ENCODE measurements at places on chromosomes 5 and 9.

DNA sequence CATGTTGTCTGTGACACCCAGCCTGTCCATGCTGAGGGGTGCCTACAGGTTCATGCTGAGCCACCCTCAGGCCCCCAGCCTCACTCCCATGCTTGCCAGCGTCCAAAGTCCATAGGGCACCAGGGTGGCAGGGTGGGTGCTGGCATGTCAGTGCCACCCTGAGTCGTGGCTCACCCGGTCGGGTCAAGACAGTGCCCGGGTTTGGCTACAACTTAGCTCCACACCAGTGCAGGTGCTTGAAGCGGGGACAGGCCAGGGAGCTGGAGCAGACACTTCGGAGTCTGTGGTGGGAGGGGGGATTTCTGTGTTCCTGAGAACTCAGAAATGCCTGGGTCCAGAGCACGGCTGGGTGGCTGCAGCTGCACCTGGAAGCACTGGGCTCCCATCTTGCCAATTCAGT lies 579.2 kb upstream of the FAM174A start:
- DNase-seq, result no peak

- DNase-seq, result peak; percentile 45
Observed at GRCh38 chr9:122821278-122821943, 7.0 kb downstream of the PDCL start.

- DNase-seq, result no peak
Observed at GRCh38 chr5:180128671-180129261, 57.2 kb upstream of the RNF130 start.

- no peak for DNase-seq
Observed at GRCh38 chr5:44236040-44236439, 153.2 kb downstream of the FGF10 start.

DNA sequence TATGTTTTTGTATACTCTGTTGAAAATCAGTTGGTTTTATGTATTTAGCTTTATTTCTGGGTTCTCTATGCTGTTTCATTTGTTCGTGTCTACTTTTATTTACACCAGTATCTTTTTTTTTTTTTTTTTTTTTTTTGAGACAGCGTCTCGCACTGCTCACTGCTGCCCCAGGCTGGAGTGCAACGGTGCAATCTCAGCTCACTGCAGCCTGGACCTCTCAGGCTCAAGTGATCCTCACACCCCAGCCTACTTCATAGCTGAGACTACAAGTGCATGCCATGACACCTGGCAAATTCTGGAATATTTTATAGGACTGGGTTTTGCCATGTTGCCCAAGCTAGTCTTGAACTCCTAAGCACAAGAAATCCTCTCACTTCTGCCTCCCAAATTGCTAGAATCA lies 869.4 kb upstream of the CDH6 start:
- no peak for DNase-seq

- DNase-seq, result no peak
Observed at GRCh38 chr9:134171316-134172197, 7.2 kb upstream of the RNU6ATAC start.

DNA sequence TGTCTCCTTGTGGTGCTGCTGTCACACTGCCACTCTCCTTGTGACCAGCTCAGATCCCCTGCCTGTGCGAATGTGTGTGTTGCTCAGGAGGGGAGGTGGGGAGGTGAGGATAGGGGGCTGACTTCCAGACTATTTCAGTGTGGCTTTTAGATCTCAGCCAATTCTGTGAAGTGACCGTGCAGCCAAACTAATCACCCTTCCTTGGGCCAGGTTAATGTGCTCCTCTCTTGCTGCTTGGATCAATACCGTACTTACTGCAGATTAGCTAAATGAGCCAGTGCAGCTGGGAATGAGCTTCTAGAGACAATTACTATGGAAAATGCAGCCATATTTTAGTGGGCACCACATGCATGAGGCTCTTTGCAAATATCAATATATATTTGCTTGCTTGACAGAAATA lies 206.0 kb downstream of the MELK start:
- no peak for DNase-seq

- no peak for DNase-seq
Observed at GRCh38 chr9:98175028-98175569, 17.3 kb downstream of the CORO2A start.

GRCh38 chr5:44645502-44645901 lies 163.2 kb upstream of the MRPS30 start:
- DNase-seq, result no peak

GRCh38 chr5:42949348-42950115 lies 90.6 kb downstream of the ANXA2R start:
- DNase-seq, result no peak

DNA sequence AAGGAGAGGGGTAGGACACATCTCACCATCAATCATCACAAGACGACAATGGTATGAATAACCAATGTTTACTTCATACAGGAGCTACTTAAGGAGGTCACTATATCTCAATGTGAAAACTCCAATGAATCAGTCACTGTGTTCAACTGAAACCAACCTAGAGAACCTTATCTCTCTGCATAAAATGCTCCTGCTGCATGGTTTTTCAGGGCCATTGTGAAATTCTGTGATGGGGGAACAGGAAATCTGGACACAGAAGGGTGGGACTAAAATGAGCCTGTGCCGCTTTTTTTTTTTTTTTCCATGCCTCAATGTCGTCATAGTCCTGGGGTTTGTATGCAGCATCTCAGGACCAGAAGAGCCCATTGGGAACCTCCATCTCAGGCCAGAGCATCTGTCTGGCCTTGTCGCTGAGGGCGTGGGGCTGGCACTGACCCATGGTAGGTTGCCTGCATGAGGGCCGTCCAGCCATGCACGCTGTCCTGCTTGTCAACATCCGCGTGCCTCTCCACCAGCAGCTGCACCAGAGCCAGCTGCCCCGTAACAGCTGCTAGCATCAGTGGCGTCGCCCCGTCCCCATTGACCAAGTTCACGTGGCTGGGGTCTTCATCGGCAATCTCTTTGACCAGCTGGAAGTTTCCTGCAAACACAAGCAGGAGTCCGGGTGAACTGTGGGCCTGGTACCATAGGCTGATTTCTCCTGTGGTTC lies 12.7 kb downstream of the ANKS6 start:
- DNase-seq, result no peak
